AG04449 (cell line): ENCODE measurements at places on chromosomes 7 and 10.

DNA sequence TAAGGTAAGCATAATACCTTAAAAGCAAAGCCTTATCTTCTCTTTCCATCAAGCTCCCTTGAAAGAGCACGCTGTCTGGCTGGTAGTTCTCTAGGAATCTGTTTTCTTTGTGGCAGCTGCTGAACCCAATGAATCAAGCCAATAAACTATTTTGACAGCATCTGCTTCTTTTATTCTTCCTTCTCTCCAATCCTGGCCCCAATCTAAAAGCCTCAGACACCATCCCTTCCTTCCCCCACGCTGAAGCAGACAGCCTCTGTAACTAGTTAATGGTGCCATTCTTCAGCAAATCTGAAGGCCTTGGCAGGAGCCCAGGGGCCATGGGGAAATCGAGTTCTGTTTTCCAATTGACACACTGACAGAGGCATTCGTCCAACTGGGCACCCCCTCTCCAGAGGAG is 186.6 kb upstream of the LYZL1 start:
- no peak for DNase-seq

- DNase-seq, result no peak
These were observed 17.9 kb downstream of the RFC2 start for GRCh38 chr7:74236284-74236683.

- no peak for DNase-seq
These were observed 249.3 kb downstream of the REEP3 start for GRCh38 chr10:63770523-63770922.

DNA sequence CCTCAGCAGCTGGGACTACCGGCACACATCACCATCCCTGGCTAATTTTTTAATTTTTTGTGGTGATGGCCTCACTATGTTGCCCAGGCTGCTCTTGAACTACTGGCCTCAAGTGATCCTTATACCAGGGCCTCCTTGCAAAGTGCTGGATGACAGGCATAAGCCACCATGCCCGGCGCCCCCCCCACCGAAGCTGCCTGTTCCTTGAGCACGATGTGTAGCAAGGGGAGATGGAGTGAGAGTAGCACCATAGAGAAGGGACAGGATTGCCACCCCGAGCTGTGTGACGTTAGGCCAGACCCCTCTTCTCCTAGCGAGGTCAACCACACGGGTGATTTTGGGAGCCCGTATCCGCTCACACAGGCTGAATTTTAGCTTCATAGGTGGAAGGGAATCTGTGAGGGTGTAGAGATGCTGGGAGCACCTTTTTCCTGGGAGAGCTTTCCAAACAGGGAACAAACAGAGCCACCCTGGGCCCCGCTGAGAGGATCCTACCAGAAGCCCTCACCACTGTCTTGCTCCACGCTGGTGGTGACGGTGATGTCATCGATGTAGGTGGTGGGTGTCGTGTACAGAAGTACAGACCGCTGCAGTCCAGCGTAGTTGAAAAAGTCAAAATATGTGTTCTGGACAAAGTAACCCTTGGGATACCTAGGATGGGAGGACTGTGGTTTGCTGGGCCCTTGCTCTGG is 3.0 kb downstream of the GUSB start:
- DNase-seq, result no peak

GRCh38 chr10:97067716-97068391 is 117.9 kb downstream of the SLIT1 start:
- DNase-seq, result no peak

DNA sequence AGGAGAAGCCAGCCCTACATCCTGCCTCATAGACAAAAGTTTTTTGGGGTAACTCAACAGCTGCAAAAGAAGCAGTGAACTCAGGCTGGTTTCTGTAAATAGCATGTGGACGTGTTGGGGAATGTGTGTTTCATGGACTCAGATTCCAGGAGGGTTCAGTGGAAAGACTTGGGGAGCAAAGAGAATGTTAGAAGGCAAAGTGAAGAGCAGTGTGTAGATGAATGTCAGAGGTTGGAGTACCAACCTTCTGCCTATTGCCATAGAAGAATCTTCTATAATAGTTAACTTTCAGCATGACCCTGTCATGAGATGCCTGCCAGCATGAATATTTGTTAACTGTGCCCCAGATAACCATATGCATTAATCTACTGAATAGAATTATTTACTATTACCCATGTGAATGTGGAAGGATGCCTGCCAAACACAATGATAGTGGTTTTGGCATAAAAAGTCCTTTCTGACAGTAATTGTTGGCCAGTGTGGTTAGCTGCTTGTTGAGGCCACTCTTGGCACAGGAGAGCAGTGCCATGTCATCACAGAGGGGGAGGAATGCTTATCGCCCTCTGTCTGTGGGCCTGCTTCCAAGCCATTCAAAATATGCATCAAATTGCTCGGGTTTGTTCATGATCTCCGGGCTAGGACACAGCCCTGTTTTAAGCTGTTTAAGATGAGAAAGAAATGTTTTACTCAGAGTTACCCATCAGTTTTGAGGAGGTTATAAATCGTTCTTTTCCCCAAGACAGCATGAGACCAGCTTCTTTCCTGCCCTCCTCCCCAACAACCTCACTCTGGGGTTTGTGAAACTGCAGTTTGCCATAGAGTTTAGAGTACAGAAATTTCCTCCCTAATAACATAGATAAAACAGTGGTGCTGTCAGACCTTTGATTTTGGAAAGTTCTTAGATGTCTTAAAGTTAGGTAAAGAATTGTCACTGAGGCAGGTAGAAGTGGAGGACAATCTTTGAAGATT is 165.3 kb downstream of the WNT2 start:
- peak; percentile 82 for DNase-seq

DNA sequence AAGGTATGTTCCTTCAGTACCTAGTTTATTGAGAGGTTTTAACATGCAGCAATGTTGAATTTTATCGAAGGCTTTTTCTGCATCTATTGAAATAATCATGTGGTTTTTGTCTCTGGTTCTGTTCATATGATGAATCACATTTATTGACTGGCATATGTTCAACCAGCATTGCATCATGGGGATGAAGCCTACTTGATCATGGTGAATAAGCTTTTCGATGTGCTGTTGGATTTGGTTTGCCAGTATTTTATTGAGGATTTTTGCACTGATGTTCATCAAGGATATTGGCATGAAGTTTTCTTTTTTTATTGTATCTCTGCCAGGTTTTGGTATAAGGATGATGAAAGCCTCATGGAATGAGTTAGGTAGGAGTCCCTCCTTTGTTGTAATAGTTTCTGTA is 204.0 kb upstream of the GNAI1 start:
- no peak for DNase-seq

DNA sequence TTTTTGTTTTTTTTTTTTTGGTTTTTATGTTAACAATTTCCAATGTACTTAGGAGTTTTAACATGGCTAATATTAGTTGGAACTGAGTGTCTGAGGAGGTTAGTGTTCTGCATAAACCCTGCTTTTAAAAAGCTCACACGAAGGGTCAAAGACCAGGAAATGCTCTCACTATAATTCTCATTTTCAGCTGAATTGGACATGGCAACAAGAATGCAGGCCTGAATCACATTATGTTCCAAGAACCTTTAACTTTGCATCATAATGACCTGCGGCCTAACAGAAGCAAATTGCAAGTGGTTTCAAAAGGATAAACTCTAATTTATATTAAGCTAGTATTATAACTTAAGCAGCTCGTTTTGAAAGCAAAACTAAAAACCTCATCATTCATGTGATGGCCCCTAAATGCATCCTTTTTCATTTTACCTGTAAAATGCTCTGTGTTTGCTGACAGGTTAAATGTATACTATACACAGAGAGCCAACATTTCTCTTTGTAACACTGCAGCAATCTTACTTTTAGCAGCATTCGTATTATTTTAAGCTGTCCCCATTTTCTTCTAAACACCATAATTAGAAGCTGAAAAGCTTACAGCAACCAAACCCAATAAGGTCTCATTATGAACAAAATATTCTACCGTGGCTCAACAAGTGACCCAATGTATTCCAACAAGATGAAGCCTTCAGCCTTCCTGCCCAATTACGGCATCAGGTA is 242.8 kb upstream of the SP4 start:
- no peak for DNase-seq

DNA sequence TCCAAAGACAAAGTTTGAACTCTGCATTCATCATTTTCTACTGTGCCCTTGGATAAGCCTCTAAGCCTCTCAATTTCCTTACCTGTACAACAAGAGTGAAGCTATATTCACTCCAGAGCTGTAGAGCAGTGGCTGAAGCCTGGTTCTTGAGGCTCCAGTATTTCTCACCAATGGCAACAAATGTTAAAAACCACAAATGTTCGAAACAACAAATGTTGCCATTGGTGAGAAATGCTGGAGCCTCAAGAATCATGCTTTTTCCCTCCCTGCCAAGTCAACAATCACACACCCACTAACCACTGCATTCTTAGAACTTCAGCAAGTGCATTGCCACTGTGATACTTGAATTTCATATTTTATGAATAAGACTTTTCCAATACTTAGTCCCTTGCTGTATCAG is 237.9 kb downstream of the TMEM26 start:
- no peak for DNase-seq

DNA sequence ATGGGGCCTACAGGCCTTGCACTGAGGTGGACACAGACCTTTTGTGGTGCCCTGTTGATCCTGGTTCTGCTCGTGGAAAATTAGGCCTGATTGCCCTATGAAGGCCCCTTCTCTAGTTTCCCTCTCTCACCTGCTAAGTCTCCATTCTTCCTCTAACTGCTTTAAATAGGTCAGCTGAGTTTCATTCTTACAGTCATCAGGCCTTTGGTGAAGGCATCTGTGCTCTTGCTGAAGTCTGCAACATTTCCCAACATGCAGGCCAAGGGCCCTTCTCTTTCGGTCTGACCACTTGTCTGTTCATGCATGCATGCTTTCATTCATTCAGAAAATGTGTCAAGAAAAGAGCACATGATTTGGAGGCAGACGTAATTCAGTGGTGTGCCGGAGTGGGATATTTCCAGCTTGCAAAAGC is 244.0 kb downstream of the BUB3 start:
- DNase-seq, result no peak

- no peak for DNase-seq
These were observed 31.0 kb downstream of the MKI67 start for GRCh38 chr10:128095027-128095752.

DNA sequence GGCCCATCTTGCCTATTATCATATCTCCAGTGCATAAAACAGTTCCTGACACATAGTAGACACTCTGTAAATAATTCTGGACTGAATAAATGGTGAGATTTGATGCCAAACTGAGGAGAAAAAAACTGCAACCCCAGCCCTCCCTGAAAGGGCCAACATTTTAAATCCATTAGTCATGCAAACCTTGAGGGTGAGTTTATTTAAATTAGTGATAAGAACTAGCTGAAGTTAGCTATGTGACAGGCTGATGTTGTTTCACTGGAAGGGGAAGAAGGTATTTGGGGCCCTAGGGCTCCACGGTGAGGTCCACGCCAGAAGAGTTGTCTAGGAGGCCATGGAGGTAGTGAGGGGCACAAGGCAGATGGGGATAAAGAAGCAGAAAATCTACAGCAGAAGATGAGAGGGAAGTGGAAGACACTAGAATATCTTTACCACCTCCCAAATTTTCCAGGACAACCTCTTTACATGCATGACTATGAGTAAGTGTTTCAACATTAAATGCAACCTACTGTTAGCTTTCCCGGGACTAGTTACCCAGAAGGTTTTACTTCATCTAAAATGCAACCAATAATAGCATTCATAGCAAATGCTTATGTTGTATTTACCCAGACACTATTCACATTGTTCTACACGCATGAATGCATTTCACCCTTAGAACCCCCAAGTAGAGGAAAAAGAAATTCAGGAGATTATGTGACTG is 183.2 kb upstream of the LYZL1 start:
- DNase-seq, result no peak

DNA sequence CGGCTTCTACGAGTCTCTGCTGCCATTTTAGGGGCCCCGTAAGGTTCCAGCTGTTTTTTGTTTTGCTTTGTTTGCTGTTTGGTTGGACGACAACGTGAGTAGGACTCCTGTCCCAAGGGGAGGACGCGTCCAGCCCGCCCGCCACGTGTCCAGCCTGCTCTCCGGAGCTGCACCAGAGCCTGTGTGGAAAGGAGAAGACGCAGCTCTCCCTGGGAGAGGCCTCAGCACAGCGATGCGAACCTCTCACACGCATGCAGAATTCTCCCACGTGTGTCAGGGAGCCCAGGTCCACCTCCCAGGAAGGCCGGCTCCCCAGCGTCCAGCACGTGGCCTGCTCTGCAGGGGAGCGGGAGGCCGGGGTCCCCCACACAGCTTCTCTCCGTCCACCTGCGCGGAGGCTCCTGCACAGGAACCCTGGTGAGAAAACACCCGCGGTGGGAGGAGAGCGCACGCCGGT is 36.4 kb upstream of the DNAJB6 start:
- DNase-seq, result no peak

- peak; percentile 5 for DNase-seq
These were observed 66.8 kb downstream of the LRMDA start for GRCh38 chr10:75497997-75498883.

DNA sequence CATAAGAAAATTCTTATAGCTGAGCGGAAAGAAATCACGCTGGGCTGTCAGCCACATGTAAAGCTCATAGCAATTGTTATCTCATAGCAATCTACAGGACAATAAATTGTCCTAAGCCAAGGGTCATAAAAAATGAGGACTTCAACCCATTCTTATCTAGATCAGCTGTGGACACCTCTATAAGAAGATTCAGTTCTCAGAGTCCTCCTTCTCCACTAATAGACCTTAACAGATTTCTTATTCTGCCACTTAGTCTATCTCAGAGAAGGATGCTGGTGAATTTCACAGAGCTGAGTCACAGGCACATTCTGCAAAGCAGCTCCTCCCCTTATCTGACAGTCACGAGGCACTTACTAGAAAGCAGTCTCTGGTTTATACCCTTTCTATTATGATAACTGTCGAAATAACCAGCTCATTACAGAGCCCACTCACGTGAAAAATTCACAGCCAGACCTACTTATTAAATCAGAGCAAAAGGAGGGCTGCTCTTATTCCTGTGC is 185.3 kb upstream of the PCLO start:
- peak; percentile 19 for DNase-seq

- DNase-seq, result no peak
These were observed 18.6 kb downstream of the NPFFR1 start for GRCh38 chr10:70265032-70265689.
